Fibroblast of the aortic adventitia (primary cell): ENCODE measurements at places on chromosomes 16 and 17. TPM values are rescaled to one million over a fixed set of nuclear protein-coding genes. Genes with fewer than 3 reads are reported as not detected.

Gene NOXO1
- not detected in 2 replicates for total RNA-seq

Gene PEX12
- total RNA-seq: 6.1 and 8.8 TPM in 2 replicates

Gene SLC35G6
- total RNA-seq: not detected in 2 replicates

Gene GAST
- not detected in 2 replicates for total RNA-seq

Gene CD300LB
- total RNA-seq: not detected in 2 replicates

Gene IGF2BP1
- total RNA-seq: 0.49 and 5.0 TPM in 2 replicates

Gene SOST
- total RNA-seq: 0.09 TPM in 1 of 2 replicates, not detected in the other
